A673 (cell line): ENCODE measurements at places on chromosomes 16 and 17. TPM values are rescaled to one million over a fixed set of nuclear protein-coding genes. Genes with fewer than 3 reads are reported as not detected.

DNA sequence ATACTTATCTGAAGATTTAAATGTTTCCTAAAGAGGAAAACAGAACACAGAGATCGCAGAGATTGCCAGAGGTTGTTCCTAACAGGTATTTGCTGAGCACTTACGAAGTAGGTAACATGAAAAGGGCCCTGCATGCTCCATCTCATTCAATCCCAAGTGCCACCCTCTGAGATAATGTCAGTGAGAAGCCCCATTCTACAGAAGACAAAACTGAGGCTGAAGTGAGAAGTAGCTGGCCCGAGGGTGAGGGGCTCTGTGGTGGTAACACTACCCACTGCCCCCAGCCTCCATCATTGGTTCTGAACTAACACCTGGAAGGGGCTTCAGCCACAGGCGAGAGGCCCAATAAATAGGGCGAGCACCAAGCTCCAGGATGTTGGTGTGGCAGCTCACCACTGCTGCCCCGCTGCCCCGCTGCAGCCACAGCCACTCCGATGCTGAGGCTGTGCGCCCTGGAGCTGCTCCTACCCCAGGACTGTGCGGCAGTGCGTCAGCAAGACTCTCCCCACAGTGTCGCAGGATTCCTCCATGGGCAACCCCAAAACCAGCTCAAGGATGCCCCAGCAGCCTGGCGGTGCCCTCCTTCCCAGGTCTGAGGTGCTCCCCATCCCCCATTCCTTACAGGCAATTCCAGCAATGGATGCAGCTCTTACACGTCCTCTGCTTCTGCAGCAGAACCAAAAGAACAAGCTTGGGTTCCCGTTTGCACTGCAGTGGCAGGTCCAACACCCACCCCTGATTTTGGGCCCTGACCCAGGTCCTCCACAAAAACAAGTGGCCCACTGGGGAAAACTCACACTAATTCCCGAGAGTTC lies 10.3 kb downstream of the FLCN start:
- no peak for DNase-seq

- DNase-seq, result no peak
These were observed 53.6 kb downstream of the XPO6 start for GRCh38 chr16:28158136-28158535.

GRCh38 chr17:19263641-19264051 lies 26.5 kb downstream of the EPN2 start:
- no peak for DNase-seq

Gene TBX6
- total RNA-seq, result 0.49 and 0.85 TPM in 2 replicates
